ENCODE measurements at places on chromosomes 3 and 15. TPM values are rescaled to one million over a fixed set of nuclear protein-coding genes. Genes with fewer than 3 reads are reported as not detected.

The ITGA11 gene
- not detected for polyA plus RNA-seq

The TMEM207 gene
- polyA plus RNA-seq, result not detected

The HIGD2B gene
- polyA plus RNA-seq, result not detected

The GOLGA6L7 gene
- not detected for polyA plus RNA-seq

The GOLGA6L6 gene
- not detected for polyA plus RNA-seq

The NCK1 gene
- polyA plus RNA-seq, result 21.5 TPM

The SPINT1 gene
- 0.18 TPM for polyA plus RNA-seq

The CRABP1 gene
- polyA plus RNA-seq, result 7.0 TPM

The ARRDC4 gene
- 39.7 TPM for polyA plus RNA-seq

The POC1A gene
- 1.3 TPM for polyA plus RNA-seq

The SI gene
- polyA plus RNA-seq, result not detected

Data from neural cell (in vitro differentiated cells).